ENCODE measurements at places on chromosomes 12 and 14.

DNA sequence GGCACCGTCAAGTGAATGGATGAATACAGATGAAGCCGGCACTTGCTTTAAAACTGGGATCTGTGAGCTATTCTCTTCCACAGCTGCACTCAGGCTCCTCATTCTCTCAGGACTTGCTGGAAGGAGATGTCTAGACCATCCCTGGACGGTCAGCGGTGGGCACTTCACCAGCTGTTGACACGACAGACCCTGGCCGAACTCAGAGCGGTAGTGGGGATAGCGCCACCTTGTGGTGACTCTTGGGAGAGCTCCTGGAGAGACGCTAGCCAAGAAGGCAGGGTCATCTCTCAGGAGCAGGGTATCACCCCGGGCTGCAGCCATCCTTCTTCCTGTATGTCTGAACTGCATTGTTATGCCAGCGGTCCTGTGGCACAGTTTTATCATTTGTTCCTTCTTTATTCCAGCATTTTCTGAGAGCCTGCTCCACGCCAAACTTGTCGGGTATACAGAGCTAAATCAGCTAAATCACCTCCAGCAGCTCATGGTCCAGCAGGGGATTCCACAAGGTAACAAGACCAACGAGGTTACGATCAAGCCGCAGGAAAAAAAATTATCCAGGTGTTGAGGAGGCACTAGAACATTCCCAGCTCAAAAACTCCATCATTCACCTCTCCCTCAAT is 10.0 kb downstream of the WNT1 start:
- DNase-seq, result no peak

- DNase-seq, result no peak
These were observed 2.4 kb upstream of the JDP2 start for GRCh38 chr14:75425446-75425845.

DNA sequence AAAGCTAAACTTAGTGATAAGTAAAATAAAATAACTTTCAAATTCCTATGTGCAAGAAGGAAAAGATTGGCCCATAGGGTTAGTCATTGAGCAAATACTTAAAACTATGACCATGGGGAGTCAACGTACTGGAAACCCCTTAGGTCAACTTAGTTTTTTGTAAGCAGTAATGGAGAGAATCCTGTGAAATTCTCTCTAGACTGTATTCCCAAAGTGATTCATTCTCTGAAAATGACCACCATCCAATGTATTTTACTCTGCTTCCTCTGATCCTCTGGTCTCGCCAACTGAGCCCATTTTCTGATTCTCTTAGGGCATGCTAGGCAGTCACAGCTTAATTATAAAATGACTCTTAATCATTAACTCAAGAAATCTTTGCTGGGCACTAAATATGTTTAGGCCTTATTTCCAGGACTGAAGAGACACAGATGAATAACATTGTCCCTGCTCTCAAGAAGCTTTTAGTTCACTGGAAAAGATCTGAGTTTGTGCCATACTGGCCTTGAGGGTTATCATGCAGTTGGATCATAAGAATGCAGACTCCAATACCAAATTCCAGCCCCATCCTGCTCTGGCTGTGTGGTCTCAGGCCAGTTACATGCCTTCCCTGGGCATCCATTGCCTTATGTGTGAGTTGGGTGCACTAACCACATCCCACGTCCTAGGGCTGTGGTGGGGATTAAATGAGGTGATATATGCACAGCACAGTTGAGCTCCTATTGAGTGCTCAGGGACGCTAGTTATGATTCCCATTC is 732.4 kb downstream of the AACS start:
- no peak for DNase-seq

DNA sequence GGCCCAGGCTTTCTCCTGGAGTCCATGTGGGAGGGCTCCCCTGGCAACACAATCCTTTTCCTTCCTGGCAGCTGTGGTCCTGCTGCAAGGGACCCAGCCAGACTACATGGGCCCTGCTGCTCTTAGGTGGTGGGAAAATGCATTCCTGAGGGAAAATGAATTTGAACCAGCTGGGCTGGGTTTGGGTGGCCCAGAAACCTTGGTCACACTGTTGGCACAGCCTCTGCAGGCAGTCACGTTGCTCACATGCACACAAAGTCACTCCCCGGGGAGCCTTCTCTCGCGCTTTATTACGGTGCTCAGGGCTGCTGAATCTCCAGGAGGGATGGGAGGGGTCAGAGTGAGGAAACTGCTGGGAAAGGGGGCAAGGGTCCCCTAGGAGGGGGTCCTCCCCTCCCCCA is 17.2 kb downstream of the PLEKHG3 start:
- DNase-seq, result no peak

DNA sequence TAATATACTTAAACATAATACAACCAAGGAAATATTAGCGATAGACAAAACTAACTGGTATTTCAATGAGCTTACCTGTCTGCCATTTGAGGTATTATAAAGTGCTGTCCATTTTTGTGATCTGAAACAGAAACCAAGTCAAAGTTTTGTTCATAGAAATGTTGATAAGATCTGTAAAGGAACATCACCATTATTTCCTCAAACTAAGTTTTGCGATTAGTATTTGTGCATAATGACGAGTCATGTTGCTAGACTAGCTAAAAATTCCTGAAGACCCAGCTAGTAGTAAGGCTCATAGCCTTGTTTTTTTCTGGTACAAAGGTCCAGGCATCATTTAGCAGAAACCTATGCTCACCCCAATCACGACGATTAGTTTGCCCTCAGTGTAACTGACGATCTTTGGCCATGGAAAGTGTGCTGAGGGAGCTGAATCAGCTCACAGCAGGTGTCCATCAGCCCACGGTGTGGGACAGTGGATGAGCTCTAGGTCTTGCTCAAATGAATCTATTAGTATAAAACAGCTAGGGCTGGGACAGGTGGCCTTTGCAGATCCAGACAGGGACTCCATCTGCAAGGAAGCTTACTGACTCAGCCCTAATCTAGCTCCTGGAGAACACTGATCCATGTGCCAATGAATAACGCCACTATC is 28.7 kb downstream of the GIT2 start:
- DNase-seq, result no peak

GRCh38 chr14:29465095-29465494 is 462.6 kb downstream of the PRKD1 start:
- DNase-seq, result no peak

DNA sequence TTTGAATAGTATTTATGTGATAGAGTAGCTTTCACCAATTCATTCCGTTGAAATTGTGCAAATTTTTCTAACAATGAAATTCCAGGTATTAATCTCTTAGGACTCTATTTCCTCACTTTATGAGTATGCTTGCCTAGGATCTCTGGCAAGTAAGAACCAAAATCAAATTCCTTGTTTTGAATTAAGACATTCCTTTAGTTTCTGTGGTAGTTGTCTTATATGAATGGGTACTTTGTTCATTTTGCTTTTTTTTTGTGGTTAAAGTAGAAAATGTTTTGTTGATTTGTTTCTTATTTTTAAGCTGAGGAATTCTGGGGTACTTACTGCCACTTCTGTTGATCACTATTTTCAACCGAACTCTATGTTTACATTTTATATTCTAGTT is 59.8 kb downstream of the KITLG start:
- DNase-seq, result no peak

GRCh38 chr12:65948320-65949008 is 124.2 kb downstream of the HMGA2 start:
- no peak for DNase-seq

DNA sequence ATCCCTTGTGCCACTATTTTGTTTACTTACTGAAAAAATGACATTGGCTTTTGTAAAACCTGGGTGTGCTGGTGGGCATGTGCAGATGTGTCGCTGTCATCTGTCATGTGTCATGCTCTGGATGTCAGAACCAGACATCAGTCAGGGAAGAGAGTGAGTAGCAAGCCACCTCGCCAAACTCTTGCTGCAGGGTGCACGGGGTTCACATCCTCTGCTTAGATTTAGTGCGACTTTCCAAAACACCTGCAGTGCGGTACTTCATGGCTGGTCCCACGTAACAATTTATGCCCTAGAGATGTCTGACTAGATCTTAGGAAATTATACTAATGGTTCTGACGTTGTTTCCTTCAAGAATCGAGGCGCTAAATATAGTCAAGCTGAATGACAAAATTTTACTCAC is 106.7 kb downstream of the CRADD start:
- no peak for DNase-seq

GRCh38 chr14:101862177-101862576 is 100.7 kb downstream of the PPP2R5C start:
- DNase-seq, result no peak

- DNase-seq, result no peak
These were observed 9.8 kb upstream of the GALNT6 start for GRCh38 chr12:51401020-51401419.

DNA sequence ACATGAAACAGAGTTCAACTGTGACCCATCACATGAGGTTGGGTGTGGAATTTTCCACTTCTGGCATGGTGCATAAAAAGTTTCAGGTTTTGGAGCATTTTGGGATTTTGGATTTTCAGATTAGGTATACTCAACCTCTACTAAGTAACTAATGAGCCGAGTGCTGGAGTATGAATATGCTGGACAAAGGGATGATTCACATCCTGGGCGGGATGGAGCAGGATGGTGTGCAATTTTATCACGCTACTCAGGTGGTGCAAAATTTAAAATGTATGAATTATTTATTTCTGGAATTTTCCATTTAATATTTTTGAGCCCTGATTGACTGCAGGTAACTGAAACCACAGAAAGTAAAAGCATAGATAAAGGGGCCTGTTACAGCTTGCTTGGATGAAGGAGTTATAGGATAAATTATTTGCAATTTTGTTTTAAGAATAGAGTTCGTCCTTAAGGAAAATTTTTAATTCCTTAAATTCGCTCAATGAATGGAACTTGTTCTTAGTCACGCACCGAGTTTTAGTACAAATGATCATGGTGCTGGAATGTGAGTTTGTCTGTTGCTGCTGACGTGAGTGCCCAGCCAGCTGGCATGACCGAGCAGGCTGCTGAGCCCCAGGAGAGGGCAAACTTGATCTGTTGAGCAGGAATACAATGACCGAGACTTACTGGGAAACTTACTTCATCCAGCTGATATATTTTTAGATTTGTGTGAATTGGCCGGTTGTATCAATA is 176.3 kb downstream of the ESR2 start:
- DNase-seq, result no peak

DNA sequence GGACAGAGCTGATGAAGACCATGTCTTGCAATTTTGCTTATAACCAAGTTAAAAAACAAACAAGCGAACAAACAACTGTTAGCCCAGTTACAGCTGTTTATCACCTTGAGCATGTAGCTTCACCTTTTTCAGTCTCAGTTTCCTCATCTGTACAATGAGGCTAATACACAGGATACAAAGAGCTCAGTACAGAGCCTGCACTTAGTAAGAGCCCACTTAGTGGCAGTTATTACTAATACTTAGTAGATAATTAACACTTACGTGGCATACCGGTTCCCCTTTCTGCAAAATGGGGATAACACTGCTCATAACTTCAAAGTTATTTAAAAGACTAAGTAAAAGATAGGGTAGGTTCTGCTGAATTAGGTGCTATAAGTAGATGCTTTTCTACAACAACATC is 228.0 kb downstream of the MON2 start:
- DNase-seq, result no peak

GRCh38 chr14:63475761-63476160 is 67.4 kb downstream of the PPP2R5E start:
- no peak for DNase-seq

- DNase-seq, result no peak
These were observed 25.5 kb downstream of the TSPAN11 start for GRCh38 chr12:30952015-30952414.

- DNase-seq, result no peak
These were observed 3.8 kb downstream of the PSMB5 start for GRCh38 chr14:23030936-23031335.

DNA sequence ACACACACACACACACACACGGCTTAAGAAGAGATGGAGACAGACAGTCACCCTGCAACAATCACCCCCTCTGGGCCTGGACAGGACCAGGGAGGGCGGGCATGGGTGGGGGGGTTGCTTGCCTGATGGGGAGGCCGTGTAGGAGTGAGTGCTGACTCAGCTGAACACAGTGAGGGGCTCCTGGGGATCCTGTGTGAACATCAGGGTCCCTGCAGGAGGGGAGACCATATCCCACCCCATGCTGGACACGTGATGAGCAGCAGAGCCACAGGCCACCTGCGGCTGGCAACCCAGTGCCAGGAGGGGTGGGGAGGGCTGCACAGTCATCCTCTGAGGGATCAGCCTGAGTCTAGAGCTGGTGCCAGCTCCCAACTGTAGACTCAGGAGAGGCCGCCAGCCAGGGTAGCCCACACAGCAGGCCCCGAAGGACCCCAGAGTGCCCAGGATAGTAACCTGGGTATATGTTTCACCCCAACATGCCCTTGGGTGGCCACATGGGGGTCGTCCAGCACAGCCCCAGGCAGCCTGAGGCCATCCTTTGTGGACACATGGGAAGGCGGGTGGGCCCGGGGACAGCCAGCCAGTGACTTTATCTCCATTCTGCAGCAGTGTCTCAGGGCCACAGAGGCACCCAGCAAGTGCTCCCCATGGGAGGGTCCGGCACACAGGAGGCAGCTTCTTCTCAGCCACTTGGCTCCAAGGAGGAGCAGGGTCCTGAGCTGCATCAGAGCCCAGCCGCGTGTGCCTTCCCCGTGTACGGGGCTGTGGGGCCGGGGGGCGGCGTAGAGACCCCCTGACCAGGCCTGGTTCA is 73.7 kb upstream of the SFSWAP start:
- DNase-seq, result no peak

DNA sequence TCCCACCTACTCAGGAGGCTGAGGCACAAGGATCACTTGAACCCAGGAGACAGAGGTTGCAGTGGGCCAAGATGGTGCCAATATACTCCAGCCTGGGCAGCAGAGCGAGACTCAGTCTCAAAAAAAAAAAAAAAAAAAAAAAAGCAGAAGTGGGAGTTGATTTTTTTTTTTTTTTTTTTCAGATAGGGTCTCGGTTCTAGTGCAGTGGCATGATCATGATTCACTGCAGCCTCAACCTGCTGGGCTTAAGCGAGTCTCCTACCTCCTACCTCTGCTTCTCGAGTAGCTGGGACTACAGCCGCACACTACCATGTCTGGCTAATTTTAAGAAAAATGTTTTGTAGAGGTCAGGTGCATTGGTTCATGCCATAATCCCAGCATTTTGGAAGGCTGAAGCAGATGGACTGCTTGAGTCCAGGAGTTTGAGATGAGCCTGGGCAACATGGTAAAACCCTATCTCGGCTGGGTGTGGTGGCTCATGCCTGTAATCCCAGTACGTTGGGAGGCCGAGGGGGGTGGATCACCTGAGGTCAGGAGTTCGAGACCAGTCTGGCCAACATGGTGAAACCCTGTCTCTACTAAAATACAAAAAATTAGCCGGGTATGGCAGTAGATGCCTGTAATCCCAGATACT is 16.3 kb upstream of the HSP90AA1 start:
- DNase-seq, result no peak

GRCh38 chr14:92774572-92774971 is 19.5 kb upstream of the GOLGA5 start:
- no peak for DNase-seq

GRCh38 chr12:20262119-20262518 is 106.2 kb upstream of the PDE3A start:
- DNase-seq, result no peak

GRCh38 chr12:116675339-116676107 is 62.3 kb downstream of the SPRING1 start:
- DNase-seq, result no peak

DNA sequence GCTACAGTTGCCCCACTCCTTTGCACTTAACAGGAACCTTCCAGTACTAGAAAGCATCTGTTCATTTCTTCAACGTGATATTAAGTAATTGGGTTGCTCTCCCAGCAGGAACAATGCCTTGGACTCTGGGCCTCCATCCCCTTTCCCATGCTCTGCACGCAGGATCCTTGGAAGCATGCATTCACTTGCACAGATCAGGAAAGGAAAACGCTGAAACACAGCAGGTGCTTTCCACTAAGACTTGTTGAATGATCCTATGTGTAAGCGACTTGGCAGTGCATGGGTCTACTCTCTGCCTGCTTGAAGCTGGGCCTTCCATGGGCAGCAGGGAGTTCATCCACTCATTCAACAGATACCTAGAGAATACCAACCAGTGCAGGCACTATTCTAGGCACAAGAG is 2.3 kb downstream of the LTBP2 start:
- no peak for DNase-seq

All from cortex of kidney (tissue), 1 donor.